ENCODE measurements at places on chromosomes 4 and X.

GRCh38 chrX:110322603-110323002, 4.7 kb upstream of the AMMECR1 start:
- DNase-seq = no peak

- no peak for DNase-seq
Measured at GRCh38 chr4:150581056-150581605, 820 bp upstream of the MAB21L2 start.

DNA sequence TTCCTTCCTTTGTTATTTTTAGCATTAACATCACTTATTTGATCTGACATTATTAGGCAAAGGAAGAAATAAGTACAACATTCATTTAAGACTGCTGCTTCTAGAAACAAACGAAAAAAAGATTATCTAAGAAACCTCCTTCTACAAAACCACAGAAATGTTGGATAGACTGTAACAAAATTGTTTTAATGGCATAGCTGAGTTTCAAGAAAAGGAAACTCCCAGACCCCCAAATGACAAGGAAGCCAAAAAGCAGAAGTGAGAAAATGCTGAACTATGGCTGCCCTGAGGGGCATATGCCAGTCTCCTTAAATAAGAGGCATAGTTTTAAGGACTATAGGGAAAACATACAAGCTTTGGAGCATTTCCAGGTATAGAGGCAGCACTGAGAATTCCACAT, 1431.6 kb upstream of the TENM3 start:
- DNase-seq = no peak

GRCh38 chr4:60241866-60242265, 958.3 kb upstream of the ADGRL3 start:
- no peak for DNase-seq

DNA sequence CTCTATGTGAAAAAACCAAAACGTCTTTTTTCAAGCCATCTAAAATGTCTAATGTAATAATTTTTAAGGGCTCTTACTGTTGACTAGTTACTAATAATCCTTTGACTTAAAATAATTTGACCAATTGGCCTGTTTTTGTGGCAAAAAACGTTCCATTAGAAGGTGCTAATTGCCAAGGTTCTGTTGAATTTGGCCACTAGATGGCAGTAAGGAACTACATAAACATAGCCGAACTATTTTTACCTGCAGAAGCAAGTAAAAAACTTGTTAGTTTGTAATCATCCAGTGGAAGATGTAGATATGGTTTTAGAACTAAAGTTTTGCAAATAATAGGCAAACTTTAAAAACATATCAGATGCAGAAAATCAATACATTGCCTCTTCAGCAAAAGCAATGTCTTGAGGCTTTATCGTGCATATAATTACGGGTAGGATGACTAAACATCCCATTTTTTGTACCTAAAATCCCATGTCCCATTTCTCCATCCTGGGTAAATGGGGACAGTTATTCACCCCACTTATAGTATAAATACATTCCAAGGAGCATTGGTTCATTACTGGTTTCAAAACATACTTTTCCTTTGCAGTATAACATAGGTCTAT, 57.6 kb downstream of the PROM1 start:
- no peak for DNase-seq

GRCh38 chrX:34813618-34814017, 129.0 kb upstream of the FAM47B start:
- no peak for DNase-seq

- no peak for DNase-seq
Measured at GRCh38 chrX:140157143-140157542, 191.8 kb upstream of the CXorf66 start.

GRCh38 chr4:24169956-24170355, 280.1 kb upstream of the PPARGC1A start:
- no peak for DNase-seq

Measured in stimulated activated CD8-positive, alpha-beta memory T cell treated with anti-CD3 and anti-CD28 coated beads, Interleukin-4, amount 100 ng/mL, for 1 hour (primary cell).